NCI-H1092 treated with DMSO at 0.1 percent for 48 hours (cell line): ENCODE measurements at places on chromosomes 2 and 18.

DNA sequence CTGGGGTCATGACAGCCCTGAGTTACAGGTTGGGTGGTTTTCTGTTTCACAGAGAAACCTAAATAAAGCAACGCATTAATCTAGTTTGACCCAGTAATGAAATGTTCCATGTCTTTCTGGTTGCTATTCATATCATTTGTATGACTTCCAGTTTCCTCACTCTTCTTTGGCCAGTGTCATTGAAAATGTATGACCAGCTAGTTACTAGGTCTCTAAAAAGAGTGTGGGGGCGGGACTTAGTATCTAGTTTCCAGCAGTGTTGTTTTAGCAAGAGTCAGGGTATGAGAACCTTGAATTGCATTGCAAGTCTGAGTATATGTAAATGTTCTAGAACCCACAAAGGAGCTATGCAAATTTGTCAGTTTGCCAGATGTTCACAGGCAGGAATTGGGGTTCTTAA lies 47.7 kb downstream of the SLC9A2 start:
- DNase-seq = no peak

GRCh38 chr18:62885804-62886203 lies 170.5 kb downstream of the PHLPP1 start:
- no peak for DNase-seq

DNA sequence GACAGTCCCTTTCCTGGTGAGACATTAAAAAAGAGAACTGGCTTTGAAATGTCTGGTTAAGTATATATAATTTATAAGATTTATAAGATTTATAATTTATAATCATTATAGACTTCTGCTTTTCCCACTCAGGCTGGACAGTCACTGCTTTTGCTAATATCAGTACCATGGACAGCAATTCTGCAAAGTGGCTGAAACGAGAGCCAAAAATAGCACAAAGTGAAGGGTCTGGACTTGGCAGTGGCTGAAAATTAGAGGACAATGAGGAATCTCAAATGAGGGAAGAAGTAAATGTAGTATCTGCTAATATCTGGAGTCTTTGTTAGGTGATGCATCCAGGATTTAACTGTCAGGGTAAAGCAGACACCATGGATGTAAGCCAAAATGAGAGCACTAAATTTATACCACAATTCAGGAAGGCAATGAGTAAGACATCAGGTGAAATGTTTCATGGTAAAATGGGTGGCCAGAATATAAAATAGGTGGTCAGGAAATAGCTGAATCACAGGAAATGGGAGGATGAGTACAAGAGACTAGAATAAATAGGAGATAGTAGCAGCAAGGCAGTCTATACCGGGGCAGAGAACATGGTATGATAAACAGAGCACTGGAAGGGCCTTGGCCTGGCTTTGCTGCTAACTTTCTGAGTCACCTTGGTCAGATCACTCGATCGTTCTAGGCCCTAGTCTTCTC lies 39.6 kb upstream of the BOD1L2 start:
- peak; percentile 23 for DNase-seq

DNA sequence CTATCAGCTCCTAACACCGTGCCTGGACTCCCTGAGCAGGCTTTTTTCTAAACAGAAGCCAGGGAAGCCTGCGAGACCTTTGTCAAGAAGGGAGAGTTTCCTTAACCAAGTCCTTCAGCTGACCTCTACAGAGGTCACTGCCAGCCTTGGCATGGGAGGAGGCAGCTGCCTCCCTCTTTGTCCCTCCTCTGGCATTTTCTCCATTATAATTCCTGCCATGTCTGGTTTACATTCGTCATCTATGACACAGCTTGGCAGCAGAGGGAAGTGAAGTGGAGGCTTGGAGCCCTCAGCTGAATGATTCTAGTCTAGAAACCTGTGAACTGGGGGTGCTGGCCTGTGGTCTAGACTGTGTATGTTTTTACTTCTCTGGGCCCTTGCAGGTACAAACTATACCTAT lies 22.5 kb downstream of the LIPG start:
- no peak for DNase-seq

- no peak for DNase-seq
These were observed 783 bp downstream of the BUB1 start for GRCh38 chr2:110677080-110677479.

- DNase-seq = no peak
These were observed 63.5 kb downstream of the TBC1D8 start for GRCh38 chr2:101087638-101088037.

DNA sequence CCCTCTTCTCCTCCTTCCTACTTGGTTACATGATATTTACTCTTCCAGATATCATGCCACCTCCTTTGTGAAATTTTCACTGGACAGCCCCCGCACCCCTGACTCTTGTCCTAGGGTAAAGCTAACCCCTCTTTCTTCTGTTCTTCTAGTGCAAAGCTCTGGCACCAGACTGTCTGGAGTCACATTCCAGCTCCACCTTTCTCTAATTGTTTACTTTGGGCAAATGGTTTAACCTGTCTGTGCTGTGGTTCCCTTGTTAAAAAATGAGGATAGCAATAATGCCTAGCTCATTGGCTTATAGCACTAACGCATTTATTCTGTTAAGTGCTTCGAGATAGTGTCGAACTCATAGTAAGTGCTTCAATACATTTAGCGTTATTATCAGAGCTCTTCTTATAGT lies 306.2 kb downstream of the ALK start:
- no peak for DNase-seq

DNA sequence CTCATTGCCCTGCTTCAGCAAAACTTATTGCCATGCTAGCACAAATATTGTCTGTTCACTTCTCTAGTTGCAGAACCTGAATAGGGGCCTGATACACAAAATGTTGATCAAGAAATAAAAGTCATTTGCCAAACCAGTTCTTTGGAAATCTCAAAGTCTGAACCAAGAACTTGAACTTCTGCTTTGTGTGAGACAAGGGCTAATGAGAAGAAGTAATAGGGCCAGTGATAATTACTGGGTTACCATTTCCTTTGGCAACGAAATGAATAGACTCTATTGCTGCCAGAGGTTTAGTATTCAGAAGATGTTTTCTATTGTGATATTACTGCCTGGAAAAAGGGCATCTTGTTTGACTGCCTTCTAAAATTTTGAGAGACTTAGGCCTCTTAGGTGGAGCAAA lies 35.0 kb downstream of the TMEFF2 start:
- DNase-seq = no peak

- DNase-seq = no peak
These were observed 145.7 kb upstream of the CDH19 start for GRCh38 chr18:66749481-66750035.

- no peak for DNase-seq
These were observed 793 bp downstream of the ZNF236 start for GRCh38 chr18:76823161-76823538.
